ENCODE measurements at places on chromosomes 6 and 20. TPM values are rescaled to one million over a fixed set of nuclear protein-coding genes. Genes with fewer than 3 reads are reported as not detected.

COL12A1 gene
- total RNA-seq, result 423 TPM

HMGCLL1 gene
- total RNA-seq, result not detected

HRH3 gene
- total RNA-seq, result not detected

BPIFA3 gene
- not detected for total RNA-seq

ACOT13 gene
- total RNA-seq, result 3.8 TPM

ULBP2 gene
- 0.34 TPM for total RNA-seq

NMBR gene
- not detected for total RNA-seq

NQO2 gene
- total RNA-seq, result 30.3 TPM

PRL gene
- total RNA-seq, result not detected

PTCRA gene
- 2.0 TPM for total RNA-seq

SMOC2 gene
- 132 TPM for total RNA-seq

KIF25 gene
- not detected for total RNA-seq

NKX2-4 gene
- not detected for total RNA-seq

SLC17A1 gene
- total RNA-seq, result not detected

FGD2 gene
- total RNA-seq, result 27.6 TPM

SPTLC3 gene
- 0.51 TPM for total RNA-seq

TULP1 gene
- total RNA-seq, result 1.6 TPM

STMN3 gene
- 21.7 TPM for total RNA-seq

HDDC2 gene
- total RNA-seq, result 45.2 TPM

BPIFB2 gene
- not detected for total RNA-seq

SLC26A8 gene
- not detected for total RNA-seq

ENPP3 gene
- 6.3 TPM for total RNA-seq

XKR7 gene
- 0.14 TPM for total RNA-seq

All from uterus (tissue), 4 donors.